ENCODE measurements at places on chromosomes 6 and 20.

- DNase-seq = no peak
Observed at GRCh38 chr6:100420711-100421110, 44.0 kb downstream of the SIM1 start.

GRCh38 chr20:50040432-50041245, 57.9 kb downstream of the SNAI1 start:
- DNase-seq = no peak

DNA sequence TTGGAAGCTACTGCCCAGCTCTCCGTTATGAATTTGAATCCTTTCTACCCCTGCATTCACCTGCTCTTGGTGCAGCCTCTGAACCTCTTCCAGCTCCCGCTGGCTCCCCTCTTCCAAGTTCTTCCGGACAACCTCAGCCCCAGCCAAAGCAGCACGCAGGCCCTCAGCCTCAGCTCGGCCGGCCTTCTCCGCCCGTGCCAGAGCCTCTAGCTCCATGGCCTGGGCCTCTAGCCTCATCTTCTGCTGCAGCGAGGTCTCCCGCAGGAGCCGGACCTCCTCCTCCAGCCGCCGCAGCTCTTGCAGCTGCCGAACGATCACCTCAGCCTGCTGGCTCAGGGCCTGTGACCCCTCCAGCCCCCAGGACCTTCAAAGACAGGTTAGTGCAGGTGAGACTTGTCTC, 3.2 kb downstream of the CCHCR1 start:
- no peak for DNase-seq

DNA sequence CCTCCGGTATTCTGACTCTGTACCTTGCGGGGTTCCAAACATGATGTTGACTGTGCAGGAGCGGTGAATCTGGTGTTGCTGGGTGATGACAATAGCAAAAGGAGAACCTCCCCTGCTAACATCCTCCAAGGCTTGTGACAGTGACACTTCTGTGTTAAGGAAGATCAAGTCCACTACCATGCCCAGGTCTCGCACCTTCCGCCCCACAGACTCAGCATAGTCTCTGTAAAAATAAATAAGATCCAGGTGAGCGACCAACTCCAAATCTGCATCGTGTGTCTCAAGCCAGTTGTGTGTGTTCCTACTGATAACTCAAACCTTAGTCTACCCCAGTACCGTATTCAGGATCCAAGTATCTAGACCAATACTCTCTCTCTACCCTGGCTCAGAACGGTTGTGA, 24.8 kb downstream of the NCOA5 start:
- DNase-seq = no peak

DNA sequence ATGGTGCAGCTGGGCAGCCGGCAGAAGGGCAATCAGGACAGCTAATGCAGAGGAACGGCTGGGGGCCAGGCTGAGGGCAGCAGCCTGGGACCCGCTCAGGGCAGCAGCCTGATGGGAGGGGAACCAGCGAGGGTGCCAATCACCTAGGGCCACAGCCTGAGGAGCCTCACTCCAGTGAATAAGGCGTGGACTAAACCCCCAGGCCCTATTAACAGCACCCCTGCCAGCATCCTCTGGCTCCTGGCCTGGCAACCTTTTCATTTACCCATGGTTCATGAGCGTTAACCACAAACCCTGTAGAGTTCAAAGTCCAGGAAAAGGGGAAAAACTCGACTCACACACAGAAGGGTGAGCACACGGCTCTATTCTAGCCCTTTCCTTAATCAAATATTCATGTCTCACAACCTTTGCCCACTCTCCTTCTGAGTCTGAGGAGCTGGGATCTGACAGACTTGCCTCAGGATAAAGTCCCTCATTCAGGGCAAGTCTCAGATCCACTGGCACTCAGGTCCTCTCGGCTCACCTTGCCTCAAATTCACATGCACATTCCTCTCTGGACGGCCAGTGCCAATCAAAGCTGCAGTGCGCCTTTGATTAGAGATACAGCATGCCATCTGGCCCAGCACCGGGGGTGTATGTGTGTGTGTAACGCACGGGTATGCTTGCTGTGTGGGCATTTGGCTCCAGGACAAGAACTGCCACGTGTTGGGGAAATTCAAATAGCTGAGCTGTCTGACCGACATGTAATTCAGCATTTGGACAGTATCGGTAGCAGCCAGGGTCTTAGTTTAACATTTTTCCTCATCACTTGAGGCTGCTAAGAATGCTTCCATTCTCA, 86.9 kb upstream of the TRAF3IP2 start:
- DNase-seq = no peak
